ENCODE measurements at places on chromosomes 3 and 15. TPM values are rescaled to one million over a fixed set of nuclear protein-coding genes. Genes with fewer than 3 reads are reported as not detected.
A peak's percentile ranks its signal among the peaks of the same experiment; 100 is the strongest.

The ANKRD63 gene
- not detected for total RNA-seq

The CPN2 gene
- total RNA-seq, result not detected

GRCh38 chr3:113094337-113095221, 103.8 kb downstream of the GTPBP8 start:
- DNase-seq, result no peak

GRCh38 chr15:53962646-53963561, 15.3 kb upstream of the UNC13C start:
- peak; percentile 36 for DNase-seq

DNA sequence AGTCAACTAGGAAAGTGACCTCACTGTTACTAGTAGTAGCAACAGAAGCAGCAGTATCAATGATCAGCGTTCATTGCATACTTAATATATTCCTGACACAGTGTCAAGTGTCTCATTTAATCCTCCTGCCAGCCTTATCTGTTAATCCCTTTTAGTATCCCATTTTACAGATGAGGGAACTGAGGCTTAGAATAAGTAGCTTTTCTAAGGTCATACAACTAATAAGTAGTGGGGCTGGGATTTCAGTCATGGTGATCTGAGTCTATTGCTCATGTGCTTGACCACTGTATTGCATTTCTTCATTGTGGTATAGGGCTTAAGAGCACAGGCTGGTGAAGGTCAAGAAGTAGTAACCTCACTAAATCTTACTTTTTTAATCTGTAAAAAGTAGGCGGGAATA, 233.6 kb downstream of the PTPRG start:
- DNase-seq, result no peak

GRCh38 chr3:65811892-65812291, 226.8 kb downstream of the MAGI1 start:
- DNase-seq, result no peak

DNA sequence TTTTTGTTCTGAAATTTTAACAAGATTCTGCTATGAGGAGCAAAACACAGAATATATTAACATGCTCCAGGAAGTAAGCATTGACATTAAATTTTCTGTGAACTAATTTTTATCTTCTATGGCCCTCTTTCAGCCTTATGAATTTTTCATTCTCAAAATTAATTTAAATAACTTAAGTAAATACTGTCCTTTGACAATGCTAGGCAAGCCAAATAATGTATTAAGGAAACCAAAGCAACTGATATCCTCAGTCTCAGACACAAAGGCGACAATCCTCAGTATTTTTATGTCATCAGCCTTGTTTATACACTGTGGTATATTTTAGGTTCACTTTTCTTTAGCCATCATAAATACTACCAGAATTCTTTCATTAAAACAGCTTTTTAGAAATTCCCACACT, 159.8 kb downstream of the CGGBP1 start:
- DNase-seq, result no peak

DNA sequence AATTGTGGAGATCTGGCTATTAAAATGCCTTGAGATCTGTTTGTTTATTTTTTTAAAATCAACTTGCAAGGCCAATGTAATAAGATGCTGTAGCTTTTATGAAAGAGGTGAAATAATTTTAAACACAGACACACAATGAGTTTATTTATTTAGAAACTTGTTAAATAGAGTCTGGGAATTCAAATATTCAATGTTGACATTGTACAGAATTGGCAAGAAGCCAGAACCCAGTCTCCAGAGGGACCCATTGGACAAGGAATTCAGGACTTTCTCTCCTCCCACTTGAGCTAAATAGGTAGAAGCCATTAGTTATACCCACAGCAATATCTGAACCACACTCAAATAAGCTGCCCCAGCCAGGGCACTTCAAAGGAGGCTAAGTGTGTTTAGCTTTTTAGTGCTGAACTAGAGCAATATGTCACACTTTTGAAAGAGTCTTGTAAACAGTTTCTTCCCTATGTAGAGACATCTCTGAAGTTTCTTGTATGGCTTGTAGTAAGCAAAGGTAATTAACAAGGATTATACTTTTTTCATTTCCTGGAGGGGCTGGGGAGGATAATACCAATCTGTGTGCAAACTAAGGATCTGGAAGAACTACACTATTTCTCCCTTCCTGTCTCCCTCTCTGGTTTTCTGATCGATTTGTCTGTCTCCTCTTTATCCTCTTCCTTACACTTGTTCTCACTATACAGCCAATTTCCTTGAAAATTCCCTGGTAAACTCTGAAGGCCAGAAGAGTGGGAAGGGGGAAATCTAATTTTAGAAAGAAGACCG, 6.0 kb downstream of the MECOM start:
- DNase-seq, result no peak

All from umbilical cord (tissue), 2 donors.